ENCODE measurements at places on chromosomes 2 and 18. TPM values are rescaled to one million over a fixed set of nuclear protein-coding genes. Genes with fewer than 3 reads are reported as not detected.
A peak's percentile ranks its signal among the peaks of the same experiment; 100 is the strongest.

GRCh38 chr2:172578054-172578453, 22.2 kb downstream of the PDK1 start:
- no peak for DNase-seq

CCDC85A gene
- total RNA-seq: 0.03 TPM

CPO gene
- not detected for total RNA-seq

GRCh38 chr2:49225126-49225525, 70.8 kb upstream of the FSHR start:
- DNase-seq: no peak

SLC30A3 gene
- not detected for total RNA-seq

BUB1 gene
- 55.9 TPM for total RNA-seq

DNA sequence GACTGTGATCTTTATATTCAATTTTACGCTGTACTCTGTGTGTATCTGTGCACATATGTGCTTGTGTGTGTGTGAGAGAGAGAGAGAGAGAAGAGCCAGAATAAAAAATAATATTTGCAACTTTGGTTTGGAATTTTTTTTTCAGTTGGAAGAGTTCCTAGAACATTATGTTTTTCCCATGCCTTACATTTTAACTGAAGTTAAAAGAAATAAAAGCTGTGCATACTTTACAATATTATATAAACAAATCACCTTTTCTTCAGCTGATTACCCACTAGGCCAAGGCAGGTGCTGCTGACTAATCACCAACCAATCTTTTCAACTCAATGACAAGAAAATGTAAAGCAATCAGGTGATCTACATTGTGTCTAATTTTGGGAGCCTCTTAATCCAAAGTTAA, 366.3 kb downstream of the NYAP2 start:
- DNase-seq: no peak

DNA sequence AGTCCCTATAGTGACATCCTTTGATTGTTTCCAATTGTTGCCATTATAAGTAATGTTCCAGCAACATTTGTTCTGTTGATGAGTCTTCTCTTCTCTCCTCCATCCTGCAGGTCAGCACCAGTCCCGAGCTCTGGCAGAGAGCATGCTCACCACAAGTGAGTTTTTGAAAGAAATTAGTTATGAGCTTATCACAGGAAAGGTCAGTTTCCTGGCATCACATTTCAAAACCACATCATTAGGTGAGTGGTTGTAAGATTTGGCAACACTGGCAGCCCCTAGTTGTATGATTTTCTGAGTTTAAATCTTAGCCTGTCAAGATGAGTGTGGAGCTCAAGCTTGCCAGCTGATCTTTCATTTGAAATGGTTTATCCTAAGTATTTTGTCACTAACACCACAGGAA, 149.6 kb downstream of the ESCO1 start:
- no peak for DNase-seq

TUBA4B gene
- total RNA-seq: not detected

- no peak for DNase-seq
Observed at GRCh38 chr2:150555611-150556356, 68.3 kb upstream of the RND3 start.

DNA sequence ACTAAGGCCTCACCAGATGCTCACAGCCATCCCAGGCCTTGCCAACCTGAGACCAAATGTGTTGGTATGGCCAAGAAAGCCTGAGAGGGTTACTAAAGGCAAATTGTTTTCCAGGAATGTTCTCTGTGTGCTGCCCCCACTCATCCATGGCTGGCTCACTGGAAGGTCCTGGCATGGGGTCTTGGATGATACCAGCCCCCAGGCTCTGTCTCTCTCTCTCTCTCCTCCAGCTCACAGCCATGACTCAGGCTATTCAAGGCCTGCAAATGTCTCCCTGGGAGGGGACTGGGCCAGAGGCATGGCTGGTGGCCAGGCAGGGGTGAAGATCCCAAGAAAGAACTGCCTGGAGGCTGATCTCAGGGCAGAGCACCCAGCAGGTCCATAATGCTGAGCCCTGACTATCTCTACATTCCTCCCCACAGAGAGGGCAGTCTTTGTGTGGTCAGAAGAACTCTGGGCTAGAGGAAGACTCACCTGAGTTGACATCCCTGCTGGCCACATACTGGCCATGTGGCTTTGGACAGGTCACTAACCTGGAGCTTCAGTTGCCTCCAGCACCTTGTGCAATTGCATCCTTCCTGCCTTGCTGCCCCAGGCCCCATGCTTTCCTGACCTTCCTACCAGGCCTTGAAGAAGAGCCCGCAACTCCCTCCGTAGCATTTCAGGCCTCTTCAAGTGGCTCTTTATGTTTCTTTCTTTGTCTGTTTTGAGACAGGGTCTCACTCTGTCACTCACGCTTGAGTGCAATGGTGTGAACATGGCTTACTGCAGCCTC, 150.4 kb downstream of the ZFP36L2 start:
- DNase-seq: no peak

- DNase-seq: no peak
Observed at GRCh38 chr18:56319953-56320352, 318.4 kb downstream of the TXNL1 start.

DNA sequence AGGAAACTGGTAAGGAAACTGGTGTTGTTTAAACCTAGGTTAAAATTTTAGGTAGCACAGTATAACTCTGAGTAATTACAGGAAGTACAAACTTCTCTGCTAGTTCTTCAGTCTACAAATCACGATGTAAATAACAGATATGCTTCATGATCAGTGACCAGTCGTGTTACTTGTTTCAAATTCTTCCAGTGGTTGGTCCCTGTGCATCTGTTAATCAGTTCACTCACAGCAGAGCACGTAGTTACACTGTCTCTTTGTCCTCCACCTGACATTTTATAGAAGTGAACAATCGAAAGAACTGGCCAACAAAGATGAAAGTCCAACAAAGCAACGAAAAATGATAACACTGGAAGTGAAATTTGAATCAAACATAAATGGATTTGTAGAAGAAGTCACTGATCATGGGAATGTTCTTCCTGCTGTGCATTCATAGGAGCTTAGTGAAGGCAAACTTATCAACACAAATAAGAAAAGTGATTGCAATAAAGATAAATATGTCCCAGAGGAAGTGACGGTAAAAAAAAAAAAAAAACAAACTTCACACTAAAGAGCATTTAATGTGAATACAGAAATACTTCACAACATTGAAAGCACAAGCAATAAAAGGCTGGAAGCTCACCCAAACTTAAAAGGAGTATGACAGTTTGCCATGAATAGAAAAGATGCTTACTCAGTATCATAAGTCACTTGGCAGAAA, 7.0 kb downstream of the EIF2AK2 start:
- no peak for DNase-seq

DNA sequence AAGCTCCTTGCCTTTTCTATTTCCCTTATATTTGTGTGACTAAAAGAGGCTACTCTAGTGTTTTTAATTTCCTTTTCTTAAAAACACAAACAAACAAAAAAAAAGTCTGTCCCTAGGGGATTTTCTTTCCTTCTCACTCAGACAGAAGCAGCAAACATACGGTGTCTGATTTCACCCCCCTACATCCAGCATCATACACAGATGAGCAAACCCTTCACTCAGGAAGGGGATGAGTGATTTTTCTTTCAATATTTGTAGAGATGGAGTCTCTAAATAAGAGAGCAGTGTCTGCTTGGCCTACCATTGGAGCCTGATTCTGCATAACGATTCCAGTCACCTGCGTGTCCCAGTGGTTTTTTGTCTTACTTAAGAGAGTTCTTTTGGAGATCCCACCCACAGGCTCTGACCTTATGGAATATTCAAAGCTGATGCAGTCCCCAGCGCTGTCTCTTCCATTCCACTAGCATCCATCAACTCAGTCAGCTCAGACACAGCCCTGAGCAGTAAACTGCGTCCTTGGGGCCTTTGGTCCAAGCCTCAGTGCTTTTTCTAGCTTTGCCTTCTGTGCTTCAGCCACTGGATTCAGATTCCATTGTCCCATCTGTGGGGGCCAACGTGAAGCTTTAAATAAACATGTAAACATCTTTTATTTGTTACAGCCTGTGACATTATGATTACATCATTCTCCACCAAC, 52.6 kb upstream of the TPO start:
- DNase-seq: no peak

GRCh38 chr2:110770404-110770958, 38.1 kb downstream of the ACOXL start:
- DNase-seq: no peak

- no peak for DNase-seq
Observed at GRCh38 chr2:200655918-200656580, 70.2 kb downstream of the AOX1 start.

GPR55 gene
- total RNA-seq: not detected

- peak; percentile 18 for DNase-seq
Observed at GRCh38 chr2:29273685-29274611, 158.7 kb downstream of the CLIP4 start.

DNA sequence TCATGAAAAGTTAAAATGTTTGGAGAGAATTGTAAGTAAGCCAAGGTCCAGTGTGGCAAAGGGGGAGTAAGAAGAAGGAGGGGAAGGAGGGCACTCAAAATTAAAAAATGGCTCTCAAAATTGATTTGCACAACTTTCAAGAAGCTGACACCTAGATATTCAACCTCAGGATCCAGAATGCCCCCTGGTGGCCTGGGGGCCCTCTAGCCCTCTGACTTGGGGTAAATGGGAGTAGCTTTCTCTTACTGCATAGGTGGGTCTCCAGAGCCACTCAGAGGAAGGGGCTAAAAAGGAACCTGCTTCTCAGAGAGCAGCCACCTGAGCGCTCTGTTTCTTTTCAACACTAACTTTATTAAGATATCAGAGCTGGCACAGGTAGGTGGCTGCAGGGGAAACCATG, 968.5 kb downstream of the BCL11A start:
- DNase-seq: no peak

ADD2 gene
- total RNA-seq: 1.8 TPM

- DNase-seq: no peak
Observed at GRCh38 chr2:9105601-9106337, 100.8 kb upstream of the ASAP2 start.

- DNase-seq: peak; percentile 69
Observed at GRCh38 chr2:88690591-88691338, 708 bp upstream of the RPIA start.

C2orf78 gene
- total RNA-seq: not detected

IL37 gene
- total RNA-seq: 0.44 TPM

DSC3 gene
- 140 TPM for total RNA-seq

DNA sequence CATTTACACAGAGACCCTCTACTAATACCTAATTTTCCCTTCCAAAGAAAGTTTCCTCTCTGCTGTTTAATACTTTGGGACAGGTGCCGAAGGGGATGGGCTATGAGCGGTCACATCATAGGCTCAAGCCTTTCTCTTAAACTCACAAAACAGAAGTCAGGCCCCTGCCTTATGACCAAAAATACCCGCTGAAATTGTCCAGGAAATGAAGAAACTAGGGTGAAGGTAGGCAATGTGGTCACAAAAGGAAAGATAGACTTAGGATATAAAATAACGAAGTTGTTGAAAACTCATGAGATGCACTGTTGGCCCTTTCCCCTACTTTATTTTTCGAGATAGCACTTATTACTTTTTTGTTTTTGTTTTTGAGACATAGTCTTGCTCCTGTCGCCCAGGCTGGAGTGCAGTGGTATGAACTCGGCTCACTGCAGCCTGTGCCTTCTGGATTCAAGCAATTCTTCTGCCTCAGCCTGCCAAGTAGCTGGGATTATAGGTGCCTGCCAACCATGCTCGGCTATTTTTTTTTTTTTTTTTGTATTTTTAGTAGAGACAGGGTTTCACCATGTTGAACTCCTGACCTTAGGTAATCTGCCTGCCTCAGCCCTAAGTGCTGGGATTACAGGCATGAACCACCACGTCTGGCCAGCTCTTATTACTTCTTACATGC, 16.3 kb downstream of the SLC8A1 start:
- DNase-seq: peak; percentile 6

DNA sequence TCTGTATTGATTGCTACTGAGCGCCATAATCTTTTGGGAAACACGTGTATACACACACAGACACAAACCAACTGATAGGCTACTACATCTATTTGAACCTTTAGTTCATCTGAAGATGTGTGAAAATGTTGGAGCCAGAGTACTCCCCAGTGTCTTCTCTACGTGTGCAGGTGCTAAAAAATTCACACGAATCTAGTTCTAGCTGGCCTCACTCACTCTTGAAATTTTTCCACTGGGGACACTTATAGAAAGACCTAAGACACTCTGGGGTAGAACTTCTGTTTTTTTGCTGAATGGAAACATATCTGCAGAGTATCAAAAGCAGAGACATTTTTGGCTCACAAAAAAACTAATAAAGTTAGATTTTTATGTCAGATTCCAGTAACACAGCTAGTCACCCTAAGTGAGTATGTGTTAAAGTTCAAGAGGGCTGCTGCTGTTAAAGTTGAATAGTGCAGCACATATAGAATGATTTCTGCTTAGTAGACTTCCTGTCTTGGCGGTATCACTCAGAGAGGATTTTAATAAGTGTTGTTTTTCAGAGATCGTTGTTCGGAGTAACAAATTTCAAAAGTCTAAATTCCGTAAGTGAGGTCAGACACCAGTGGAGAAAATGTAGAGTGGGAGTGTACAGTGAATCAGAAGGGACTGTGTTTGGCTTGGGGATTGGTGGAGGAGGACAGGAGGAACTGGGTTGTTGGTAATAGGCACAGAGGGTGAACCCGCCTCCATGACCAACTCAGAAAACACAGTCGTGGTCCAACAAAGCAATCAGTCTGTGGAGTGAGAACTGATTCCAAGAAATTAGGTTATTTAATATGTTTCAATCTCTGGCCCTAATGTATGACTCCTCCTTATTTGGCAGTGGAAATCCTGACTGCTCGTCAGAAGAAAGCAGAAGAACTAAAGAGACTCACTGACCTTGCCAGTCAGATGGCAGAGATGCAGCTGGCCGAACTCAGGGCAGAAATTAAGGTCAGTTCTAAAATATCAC, 43.1 kb downstream of the KCTD18 start:
- no peak for DNase-seq

DNA sequence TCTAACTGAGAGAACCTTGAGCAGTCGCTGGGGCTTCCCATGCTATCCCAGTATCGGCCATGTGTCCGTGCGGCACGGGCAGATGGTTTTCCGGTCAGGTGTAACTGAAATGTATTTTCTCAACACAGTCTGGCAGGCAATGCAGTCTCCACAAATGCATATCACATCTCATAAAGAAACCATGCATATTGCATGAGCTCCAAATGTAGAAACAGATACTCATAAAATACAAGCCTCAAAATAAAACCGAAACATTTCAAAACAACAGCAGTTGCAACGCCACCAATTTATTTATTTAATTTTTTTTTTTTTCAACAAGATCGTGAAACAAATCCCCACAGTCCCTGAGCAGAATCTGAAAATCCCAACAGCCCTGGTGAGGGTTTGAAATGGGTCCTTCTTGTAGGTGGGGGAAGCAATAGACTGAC, 299.4 kb downstream of the LPIN1 start:
- no peak for DNase-seq

- no peak for DNase-seq
Observed at GRCh38 chr2:53435610-53436009, 332.0 kb upstream of the CHAC2 start.

- peak; percentile 43 for DNase-seq
Observed at GRCh38 chr2:197028230-197028629, 101.7 kb upstream of the PGAP1 start.

DNA sequence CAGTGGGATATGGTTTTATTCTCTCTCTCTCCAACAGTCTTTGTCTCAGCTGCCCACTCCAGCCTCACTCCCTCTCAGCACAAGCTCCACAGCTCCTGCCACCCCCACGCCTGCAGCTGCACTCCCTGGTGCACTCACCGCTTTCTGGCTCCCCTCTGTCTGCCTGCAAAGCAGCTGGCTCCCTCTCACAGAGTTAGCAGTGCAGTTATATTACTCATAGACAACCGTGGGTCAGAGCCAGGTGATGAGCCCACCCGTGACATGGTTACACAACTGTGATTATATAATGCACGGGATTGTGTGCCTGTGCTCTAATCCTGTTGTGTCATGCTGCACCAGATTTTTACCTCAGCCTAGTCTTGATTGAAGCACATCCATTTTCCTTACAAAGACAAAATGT, 276.9 kb upstream of the CHAC2 start:
- no peak for DNase-seq

- DNase-seq: no peak
Observed at GRCh38 chr2:33552758-33553461, 46.2 kb downstream of the FAM98A start.

Measured in foreskin keratinocyte (primary cell).